G401 (cell line): ENCODE measurements at places on chromosomes 1 and 21.

DNA sequence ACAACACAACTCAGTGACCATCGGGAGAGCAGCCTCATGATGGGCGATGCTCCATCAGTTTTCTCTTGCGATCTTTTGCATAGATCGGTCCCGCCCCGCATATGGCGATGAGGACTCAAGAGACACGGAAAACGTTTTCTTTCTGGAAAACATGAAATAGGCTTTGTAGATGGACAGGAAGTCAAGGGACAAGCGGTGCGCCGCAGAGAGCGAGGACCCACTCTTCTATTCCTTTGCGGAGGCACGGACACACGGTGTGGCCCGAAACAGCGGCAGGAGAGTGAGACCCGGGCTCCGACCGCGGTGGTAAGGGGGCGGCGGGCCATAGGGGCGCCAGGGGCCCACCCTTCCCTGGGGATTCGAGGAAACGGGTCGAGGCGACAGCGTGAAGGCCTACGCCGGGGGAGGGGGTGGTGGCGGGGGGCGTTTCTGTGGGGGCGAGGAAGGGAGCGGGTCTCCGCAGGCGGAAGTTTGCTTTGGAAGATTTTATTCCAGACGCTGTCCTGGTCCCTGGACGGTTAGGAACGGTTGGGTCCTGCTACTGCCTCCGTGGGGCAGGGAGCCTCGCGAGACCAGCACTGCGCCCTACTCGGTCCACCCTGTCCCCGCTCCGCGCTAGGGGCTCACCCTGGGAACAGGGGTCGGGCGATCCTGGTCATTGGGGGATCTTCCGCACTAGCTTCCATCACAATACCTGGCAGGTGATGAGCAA lies 796 bp upstream of the TDRKH start:
- DNase-seq, result no peak

DNA sequence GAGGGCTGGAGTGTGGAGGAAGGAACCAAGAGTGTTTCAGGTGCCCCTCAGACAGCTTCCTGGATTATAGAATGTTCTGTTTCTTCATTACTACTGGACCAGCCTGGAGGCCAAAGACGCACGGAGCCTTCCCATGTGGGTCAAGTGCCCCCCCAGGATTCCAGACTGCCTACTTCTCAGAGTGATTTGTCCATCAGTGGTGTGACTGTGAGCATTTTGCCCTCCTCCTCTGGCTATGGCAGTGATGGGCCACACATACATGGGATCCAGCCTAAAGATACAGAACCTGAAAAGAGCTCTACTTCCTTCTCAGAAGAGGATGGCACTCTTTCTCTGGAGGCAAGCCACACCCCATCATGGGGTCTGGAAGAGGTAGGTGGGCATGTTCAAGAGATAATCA lies 64.9 kb downstream of the MACF1 start:
- DNase-seq, result peak; percentile 62

- no peak for DNase-seq
Measured at GRCh38 chr1:182720463-182720862, 36.1 kb upstream of the RGS8 start.

- DNase-seq, result no peak
Measured at GRCh38 chr1:40851643-40852042, 10.5 kb downstream of the CITED4 start.

DNA sequence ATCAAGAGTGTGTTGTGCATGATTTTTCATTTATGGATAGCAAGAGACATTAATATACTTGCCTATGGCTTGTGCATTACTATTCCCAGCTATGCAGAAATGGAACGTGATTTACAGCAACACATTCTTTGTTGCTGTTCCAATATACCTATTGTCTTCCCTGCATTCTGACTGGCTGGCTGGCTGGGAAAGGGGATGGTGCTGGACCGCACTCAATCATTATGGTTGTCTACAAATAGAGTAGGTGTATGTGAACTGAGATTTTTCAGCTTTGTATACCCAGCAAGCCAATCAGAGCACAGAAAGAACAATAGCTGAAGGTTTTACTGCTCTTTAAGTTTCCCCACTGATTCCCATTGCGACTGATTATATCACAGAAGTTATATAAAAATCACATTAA lies 167.5 kb downstream of the ATG4C start:
- no peak for DNase-seq

GRCh38 chr1:30807318-30808066 lies 49.9 kb upstream of the LAPTM5 start:
- no peak for DNase-seq

- DNase-seq, result no peak
Measured at GRCh38 chr1:156492591-156493080, 7.9 kb downstream of the MEF2D start.

- DNase-seq, result peak; percentile 77
Measured at GRCh38 chr1:243917177-243917862, 67.3 kb upstream of the AKT3 start.

GRCh38 chr1:10604966-10605365 lies 130.2 kb downstream of the PEX14 start:
- DNase-seq, result no peak

DNA sequence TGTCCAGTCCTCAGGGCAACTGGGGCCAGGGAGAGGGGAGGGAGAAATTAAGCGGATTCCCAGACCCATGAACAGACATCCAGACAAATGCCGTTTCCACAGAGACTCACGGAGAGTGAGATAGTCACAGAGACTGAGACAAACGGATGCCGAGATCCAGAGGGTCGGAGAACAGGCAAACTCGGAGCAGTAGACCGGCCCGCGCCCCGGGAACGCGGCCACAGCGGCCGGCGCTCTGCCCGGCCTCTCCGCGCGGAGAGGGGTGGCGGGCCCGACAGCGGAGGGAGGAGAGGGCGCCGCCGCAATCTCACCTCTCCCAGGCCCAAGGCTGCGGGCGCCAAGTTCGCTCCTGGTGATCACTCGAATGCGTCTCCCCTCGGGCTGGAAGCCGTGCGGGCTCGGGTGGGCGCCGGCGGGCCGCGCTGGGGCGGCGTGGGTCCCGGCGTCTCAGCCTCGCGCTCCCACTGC lies 831 bp upstream of the FOXD2 start:
- no peak for DNase-seq

DNA sequence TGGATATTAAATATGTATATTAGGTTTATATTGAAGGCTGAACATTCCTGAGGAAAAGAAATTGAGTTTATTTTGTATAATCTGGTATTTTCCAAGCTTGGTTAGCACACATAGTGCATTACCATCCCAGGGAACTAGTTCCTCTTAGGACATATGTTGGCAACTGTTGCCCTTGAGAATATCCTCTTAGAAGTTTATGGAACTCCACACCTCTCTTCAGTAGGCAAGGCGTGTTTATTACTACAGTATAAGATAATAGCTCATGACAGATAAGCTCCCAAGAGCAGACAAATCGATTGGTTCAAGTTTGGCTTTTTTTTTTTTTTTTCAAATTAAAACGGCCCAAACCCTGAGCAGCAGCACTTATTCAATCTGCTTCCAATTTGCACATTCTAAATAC lies 59.8 kb upstream of the SIPA1L2 start:
- no peak for DNase-seq

- no peak for DNase-seq
Measured at GRCh38 chr1:16231331-16232315, 5.4 kb downstream of the CPLANE2 start.

- no peak for DNase-seq
Measured at GRCh38 chr1:2103266-2103900, 53.2 kb downstream of the PRKCZ start.

GRCh38 chr1:10671090-10671489 lies 125.4 kb downstream of the CASZ1 start:
- DNase-seq, result no peak

DNA sequence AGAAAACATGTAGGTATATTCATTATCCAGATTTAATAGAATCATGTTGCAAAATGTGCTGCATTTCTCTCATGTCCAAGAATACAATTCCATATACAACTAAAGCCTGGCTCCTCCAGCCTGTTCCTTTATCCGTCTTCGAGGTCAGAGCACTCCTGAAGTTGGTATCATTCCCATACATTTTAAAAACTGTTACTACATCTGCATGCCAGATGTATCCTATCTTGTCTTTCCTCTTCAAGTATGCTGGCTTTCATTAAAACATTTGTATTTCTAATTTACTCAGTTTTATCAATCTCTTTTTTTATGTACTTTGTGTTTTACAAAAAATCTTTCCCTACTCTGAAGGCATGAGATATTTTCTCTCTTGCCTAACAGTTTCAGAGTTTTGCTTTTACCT lies 536.6 kb upstream of the USP24 start:
- DNase-seq, result no peak

GRCh38 chr1:41377397-41377796 lies 16.2 kb downstream of the FOXO6 start:
- DNase-seq, result no peak

DNA sequence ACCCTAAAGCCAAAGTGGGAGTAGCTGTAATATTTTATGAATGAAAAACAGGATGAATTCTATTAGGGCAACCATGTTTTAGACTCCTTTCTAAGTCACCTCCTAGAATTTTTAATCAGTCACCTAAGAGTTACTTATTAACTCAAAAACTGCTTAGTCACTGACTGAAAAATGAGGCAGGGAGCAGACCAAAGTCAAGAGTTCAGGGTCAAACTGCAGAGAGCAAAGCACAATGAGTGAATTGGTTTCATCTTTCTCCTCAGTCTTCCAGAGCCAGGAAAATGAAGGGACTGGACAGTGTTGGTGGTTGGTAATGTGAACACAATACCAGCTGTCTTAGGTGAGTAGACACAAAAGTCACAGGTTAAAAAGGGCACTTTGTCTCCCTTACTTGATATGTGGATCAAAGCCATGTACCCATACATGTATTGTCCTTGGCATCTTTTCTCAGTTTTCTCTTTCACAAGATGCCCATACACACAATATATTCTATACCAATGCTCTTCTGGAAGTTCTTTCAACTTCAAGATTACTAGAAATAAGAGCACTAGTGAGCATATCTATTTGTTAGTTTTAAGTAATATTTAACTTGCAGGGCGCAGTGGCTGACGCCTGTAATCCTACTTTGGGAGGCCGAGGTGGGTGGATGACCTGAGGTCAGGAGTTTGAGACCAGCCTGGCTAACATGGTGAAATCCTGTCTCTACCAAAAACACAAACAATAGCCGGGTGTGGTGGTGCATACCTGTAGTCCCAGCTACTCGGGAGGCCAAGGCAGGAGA lies 42.2 kb downstream of the ATP1B1 start:
- no peak for DNase-seq

GRCh38 chr1:197319631-197320030 lies 51.6 kb downstream of the CRB1 start:
- no peak for DNase-seq
